Activated CD8-positive, alpha-beta T cell treated with anti-CD3 and anti-CD28 coated beads for 36 hours (primary cell): ENCODE measurements at places on chromosomes 3 and 15.

- DNase-seq: no peak
These were observed 420.5 kb downstream of the EPHB1 start for GRCh38 chr3:135215516-135215915.

GRCh38 chr3:142916605-142917004 is 27.7 kb upstream of the PCOLCE2 start:
- no peak for DNase-seq

DNA sequence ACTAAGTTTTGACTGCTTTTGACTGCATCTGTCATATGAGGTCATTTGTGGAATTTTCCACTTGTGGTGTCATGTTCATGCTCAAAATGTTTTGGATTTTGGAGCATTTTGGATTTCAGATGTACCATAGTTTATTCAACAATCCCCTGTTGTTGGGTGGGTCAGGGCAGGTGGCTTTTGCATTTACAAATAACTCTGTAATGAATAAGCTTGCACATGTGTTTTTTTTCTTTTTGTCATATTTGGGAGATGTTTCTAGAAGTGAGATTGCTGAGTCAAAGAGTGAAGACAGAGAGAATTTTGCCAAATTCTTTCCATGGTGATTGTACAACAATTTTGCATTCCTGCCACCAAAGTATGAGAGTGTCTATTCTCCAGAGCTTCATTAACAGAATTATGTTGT is 62.4 kb upstream of the ADPGK start:
- no peak for DNase-seq

DNA sequence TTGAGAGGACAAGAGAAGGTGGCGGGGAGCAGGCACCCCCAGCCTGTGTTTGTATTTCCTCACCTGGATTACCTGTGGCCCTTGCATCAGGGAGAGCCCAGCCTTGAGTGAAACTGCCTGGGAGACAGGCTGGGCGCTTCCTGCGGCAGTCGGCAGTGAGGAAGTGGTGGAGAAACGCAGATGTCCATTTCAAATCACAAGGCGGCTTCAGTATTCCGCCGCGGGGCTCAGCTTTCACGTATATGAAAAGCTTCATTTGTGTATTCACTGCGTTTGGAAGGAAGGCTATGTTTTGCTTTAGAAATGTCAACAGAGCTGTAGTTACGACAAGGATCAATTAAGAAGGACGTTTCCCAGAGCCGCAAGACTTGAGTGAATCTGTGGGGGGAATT is 167.4 kb upstream of the CTDSPL start:
- DNase-seq: no peak

DNA sequence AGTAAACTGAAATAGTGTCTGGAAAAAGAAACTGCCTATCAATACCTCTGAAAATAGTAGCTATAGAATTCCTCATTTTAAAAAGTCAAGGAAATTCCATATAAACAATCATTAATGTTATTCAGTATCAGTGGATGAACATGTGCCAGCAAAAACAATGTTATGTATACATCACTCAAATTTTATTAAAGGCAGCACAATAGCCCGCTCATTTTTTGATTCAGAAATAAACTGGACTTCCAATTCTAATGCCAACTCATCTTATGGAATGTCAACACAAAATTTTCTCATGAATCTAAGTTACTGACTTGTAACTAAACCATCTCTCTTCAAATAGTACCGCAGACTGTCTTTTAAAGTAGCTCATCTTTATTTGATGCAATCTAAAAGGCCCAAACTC is 19.0 kb downstream of the THBS1 start:
- DNase-seq: no peak

GRCh38 chr3:59469948-59470723 is 420.3 kb upstream of the CFAP20DC start:
- peak; percentile 33 for DNase-seq

GRCh38 chr3:72231439-72232196 is 446.7 kb upstream of the PROK2 start:
- DNase-seq: no peak

- no peak for DNase-seq
These were observed 5.4 kb downstream of the CHRNA5 start for GRCh38 chr15:78570710-78571109.

DNA sequence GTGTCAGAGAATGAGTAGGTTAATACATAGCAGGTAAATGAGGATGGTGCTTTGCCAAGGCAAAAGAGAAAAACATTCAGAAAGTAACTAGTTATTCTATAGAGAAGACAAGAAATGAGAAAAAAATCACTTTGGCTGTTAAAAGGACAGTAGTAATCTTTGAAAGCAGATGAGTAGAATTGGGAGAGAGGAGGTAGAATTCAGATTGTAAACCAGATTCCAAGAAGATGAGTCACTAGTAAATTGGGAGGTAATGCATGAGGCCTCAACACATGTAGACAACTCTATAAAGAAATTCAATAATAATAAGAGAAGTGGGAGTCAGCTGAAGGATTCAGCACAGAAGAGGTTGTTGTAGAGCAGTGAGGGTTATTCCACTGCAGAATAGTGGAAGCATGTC is 81.4 kb downstream of the MBNL1 start:
- no peak for DNase-seq

DNA sequence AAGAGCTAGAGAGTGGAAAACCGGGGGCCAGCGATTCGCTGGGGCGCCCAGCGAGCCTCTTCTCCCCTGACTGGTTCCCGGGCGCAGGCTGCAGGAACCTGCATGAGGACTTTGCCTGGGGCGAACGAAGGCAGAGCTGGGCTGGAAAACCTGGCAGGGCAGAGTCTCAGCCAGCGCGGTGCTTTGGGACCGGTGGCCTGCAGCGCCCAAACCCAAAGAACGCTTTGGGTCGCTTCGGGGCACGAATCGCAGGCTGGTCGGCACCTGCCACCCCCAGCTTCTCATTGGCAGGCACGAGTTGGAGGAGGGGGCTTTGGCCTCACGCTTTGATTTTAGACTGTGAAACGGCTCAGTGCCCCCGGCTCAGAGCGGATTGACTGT is 3.0 kb downstream of the ONECUT1 start:
- no peak for DNase-seq

- no peak for DNase-seq
These were observed 52.8 kb downstream of the XRN1 start for GRCh38 chr3:142394921-142395622.
